ENCODE measurements at places on chromosomes 2 and 18.

- peak; percentile 30 for DNase-seq
These were observed 177.1 kb upstream of the HAAO start for GRCh38 chr2:42969231-42970150.

- DNase-seq: no peak
These were observed 126.4 kb downstream of the TMEM17 start for GRCh38 chr2:62379566-62379965.

DNA sequence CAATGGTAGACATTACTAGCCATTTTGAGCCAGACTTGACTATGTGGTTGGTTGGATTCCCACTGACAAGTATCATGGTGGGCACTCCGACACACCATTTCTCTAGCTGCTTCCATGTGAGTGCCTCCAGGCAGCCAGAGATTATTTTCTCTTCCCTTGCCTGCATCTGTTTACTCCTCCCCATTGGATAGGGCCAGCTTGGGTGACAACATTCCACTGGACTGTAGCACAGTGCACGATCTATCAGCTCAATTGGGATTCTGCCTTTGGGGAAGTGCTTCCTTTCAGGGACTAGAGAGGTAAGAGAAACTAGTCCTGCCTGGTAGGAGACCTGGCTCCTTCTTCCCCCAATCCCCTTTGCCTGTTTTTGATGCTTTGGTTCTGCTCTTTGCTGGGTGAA lies 49.0 kb upstream of the MAP4K3 start:
- no peak for DNase-seq

- no peak for DNase-seq
These were observed 229.1 kb downstream of the RTP5 start for GRCh38 chr2:242098445-242099128.

DNA sequence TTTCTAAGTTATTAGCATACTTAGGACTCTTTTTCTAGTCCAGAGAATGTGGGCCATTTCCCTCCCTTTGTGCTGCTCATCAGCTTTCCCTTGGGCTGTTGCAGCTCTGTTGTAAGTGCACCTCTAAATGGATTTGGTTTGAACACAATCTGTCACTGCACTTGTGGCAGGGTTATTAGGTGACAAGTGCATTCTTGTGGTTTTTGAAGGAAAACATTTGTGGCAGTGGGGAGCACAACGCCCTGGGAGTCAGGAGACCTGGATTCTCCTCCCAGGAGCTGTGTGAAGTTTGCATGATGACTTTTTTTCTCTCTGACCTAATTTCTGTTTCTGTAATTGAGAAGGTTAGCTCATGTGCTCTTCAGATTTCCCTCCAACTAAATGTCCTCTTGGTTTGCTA lies 630.9 kb upstream of the FAM98A start:
- DNase-seq: no peak

- peak; percentile 24 for DNase-seq
These were observed 68.1 kb downstream of the MYOM1 start for GRCh38 chr18:3151399-3152264.

DNA sequence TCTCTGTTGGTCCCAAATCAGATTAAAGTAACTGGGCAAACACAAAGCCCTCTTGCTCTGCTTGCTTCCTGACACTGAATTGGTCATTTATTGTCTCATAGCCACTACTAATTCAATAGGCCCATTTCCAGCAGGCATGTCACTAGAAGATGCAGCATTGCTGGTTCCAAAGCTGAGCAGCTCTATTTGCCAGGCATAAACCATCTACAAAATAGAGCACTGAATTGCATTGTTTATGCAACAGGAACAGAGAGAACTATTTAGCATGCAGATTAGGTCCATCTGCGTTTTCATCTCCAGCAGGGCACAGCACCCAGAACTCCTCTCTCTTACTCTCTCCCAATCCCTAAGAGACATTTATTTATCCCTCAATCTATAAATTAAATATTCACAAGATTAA lies 227.6 kb downstream of the SUCLG1 start:
- no peak for DNase-seq

DNA sequence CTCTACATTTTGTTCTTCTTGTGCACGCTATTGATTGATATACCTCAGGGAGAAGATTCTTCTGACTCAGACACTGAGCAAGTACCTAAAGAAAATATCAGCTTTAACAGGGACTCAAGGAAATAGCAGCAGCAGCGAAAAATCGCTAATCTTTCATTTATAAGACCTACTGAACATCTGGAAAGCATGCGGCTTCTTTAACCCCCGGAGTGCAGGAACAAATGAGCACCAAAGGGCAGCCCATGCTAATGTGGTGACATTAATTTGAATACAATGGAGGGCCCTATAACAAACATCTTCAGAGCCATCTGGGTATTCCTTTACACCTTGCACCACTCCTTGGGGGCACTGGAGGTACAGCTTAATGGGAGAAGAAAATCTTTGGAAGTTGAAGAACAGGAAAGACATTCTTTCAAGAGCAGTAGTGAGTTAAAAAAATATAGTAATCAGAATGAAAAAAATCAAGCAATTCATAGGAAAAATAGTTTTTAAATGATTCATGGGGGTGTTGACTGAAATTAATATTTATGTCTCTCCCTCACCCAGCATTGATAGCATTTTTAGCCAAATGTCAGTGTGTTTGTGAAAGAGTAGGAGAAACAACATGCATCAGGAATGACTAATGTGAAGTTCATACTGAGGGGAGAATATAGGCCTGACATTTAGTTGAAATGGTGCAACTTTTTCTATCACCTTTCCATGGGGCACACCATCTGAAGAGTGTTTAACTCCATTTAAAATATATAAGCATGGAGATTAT lies 281.7 kb downstream of the HRH4 start:
- no peak for DNase-seq

DNA sequence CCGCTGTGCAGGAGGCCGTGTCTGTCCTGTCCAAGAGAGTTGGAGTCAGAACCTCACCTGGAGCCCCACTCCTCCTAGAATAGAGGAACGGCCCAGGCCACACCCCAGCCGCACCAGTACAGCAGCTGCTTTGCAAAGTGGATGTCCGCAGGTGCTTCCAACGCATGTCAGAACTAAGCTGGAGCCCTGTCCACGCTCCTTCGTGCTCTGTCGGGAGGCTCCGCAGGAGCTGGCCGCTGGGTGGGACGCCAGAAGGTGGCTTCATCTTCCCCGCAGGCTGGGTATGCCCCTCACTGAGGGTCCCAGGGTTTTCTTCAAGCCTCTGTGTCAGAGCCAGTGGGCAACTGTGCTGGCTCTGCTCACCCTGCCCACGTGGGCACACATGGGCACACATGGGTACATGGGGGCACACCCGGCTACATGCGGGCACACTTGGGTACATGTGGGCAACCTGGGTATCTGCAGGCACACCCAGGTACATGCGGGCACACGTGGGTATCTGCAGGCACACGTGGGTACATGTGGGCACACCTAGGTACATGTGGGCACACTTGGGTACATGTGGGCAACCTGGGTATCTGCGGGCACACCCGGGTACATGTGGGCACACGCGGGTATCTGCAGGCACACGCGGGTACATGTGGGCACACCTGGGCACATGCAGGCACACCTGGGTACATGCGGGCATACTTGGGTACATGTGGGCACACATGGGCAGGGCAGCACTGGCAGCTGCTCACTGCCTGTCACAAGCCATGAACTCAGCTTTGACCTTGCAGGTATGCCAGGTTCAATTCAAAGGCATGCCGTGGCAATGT lies 67.1 kb upstream of the CTDP1 start:
- DNase-seq: no peak

- DNase-seq: no peak
These were observed 154.3 kb downstream of the TCF4 start for GRCh38 chr18:55433648-55434047.

GRCh38 chr18:33817096-33817495 lies 239.1 kb downstream of the ASXL3 start:
- peak; percentile 73 for DNase-seq

GRCh38 chr2:68751397-68752339 lies 17.1 kb downstream of the ARHGAP25 start:
- peak; percentile 89 for DNase-seq

DNA sequence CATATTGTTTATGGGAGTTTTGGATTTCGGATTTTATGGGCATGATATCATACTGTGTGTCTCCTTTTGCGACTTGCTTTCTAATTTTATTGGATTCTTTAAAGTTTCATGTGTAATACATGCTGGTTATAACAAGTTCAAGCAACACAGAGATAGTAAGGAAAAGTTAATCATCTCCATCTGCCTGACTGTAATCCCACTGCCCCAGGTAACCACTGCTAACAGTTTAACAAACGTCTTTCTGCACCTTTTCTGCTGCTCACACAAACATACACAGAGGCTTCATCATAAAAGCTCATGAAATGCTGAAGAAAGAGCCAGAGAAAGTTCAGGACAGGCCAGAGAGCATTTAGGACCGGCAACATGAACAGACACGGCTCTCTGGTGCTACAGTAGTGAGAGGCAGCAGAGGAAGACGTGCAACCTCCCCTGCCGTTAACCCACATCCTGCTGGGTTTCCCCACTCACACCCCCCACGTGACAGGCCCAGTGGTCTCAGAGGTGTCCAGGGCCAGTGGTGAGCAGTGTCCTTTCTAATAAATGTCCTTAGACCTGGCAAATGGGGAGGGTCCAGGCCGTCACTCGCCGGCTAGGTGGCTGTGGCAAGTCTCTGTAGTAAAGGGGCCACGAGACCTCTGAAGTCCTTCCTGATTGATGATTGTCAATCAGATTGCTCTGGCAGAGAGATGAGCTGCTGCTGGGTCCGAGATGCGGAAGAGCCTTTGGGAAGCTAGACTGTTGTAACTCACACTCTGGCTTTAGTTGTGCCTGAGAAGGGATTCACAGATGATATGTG lies 43.0 kb upstream of the SLC1A4 start:
- DNase-seq: no peak

DNA sequence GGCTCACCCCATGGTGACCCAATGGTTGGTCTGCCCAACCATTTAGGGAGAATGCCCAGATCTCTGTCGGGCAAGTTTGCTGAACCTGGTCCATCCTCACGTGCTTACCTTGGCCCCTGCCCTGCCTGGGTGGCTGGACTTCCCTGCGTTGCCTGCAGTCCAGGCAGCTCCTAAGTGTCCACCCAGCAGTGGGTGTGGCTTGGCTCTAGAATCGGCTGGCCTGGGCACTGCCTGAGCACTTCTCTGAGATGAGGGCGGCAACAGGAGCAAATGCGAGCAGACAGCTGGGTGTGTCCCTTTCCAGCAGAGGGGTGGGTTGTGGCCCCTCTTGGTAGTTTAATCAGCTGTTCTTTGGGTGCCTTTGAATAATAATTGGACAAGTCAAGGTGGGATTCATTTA lies 11.3 kb downstream of the PCARE start:
- no peak for DNase-seq

GRCh38 chr2:239361311-239361642 lies 39.5 kb downstream of the HDAC4 start:
- no peak for DNase-seq

DNA sequence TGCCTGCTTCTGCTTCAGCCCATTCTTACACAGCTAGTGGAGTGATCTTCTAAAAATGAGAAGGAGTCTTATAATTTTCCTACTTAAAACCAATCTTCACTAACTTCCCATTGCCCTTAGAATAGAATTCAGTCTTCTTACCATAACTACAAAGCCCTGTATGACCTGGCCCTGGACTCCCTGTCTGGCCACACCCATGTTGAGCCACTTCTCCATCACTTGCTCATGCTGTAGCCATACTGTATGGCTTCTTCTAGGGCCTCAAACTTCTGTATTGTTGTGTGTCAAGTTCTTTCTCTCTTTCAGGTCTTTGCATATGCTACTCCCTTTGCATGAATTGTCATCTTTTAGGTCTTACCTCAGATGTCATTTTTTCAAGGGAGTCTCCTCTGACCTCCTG lies 11.2 kb downstream of the DGUOK start:
- DNase-seq: no peak

DNA sequence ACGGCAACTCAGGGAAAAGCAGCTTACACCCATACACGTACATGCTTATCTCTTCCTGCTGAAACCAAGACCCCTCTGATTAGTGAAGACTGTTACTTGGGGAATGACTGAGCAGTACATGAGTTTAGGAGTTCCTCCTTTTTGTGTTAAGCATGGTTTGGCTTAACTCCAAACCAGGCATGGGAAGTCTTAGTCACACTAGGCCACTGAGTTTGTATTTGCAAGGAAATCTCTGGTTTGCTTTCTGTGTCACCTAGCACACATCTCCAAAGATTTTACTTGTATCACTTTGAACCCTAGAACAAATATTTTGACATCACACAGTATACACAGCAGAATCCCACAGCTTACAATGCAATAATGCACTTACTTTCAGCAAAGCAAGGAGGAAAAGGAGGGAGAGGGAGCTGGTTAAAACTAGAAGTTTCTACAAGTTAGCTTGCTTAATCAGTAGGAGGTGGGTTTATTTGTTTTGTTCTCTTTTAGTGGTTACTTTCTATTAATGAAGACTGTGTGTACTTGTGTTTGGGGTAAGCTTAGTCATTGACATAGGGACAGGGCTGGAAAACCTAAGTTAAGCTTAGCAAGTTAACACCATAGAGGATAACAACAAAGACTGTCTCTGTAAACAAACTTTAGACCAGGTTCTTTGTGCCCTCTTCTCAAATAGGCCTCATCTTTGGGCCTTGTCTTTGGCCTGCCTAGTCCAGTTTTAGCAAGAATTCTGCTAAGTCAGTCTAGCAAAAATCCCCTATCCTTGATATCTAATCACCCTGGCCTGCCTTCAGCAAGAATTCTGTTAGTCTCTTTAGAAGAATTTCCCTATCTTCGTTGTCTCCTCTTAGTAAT lies 219.4 kb downstream of the MREG start:
- DNase-seq: peak; percentile 84

- no peak for DNase-seq
These were observed 38.4 kb downstream of the NPPC start for GRCh38 chr2:231887756-231888155.

GRCh38 chr2:199216253-199216652 lies 241.5 kb downstream of the SATB2 start:
- no peak for DNase-seq

DNA sequence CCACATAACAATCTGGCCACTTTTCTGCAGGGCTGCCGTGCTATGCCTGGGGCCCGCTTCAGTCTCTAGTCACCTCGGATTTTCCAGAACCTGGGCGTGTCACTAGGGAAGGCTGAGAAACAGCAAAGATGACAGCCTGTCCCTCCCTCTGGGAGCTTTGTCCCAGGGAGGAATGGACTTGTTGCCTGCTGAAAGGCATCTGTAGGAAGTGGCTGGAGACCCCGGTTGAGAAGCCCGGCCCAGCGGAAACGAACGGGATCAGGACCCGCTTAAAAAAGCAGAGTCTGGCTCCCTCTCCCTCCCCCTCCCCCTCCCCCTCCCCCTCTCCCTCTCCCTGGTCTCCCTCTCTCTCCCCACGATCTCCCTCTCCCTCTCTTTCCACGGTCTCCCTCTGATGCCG lies 149.5 kb upstream of the ZNF516 start:
- no peak for DNase-seq

- no peak for DNase-seq
These were observed 3.3 kb upstream of the SULT6B1 start for GRCh38 chr2:37191747-37192146.

All from kidney glomerular epithelial cell (primary cell).